ENCODE measurements at places on chromosomes 6 and 20.

DNA sequence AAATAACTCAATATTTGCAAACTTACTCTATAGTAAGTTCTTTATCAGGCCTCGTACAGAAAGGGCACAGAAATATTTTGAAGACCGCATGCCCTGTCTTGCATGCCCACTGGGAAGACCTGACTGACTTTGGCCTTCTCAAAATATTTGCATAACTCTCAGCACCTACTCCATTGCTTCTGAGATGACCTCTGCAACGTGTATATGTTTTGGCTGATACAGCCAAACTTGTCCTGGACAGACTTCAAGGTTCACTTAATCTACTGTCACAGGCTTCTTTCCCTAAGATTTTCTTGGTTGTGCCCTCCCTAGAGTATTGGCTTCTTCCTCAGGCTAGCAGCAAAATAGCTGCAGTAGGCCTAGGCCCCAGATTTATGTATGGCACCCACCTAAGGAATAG lies 21.5 kb upstream of the SERINC3 start:
- DNase-seq: no peak

DNA sequence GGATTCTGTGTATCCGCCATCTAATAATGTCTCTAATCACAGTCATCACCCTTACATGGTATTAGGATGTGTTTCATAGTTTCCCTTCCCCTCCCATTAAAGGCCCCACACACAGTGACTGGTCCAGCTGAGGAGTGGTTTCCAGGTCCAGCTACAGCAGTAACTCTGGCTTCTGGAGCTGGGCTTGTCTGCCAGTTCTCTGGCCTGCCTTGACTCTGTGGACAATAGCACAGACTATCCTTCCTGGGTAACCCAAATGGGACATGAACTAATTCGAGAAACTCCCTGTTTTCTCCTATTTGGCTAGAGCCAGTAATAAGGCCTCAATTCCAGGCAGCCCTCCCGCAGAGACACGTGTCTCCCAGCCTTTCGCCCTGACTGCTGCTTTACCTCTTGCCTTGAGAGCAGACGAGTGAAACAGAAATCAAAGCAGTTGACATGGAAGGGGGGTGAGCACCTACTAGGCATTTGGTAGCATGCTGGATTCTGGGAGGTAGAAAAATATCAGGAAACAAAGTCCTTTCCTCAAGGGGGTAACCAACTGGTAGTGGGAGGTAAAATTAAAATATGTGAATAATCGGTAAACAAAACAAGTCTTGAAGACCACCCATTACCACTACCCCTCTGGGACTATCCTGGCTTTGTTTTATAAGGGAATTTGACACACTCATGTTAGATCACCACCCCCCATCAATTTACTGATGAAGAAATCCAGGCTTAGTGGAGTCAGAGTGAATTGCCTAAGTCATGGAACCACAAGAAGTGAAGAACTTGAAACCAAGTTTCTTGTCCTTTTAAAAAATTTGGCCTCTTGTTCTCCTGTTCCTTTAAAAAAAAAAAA lies 1.2 kb downstream of the TRAF3IP2 start:
- no peak for DNase-seq

- no peak for DNase-seq
These were observed 263.1 kb upstream of the ZFP64 start for GRCh38 chr20:52454660-52455059.

GRCh38 chr20:32521780-32522525 lies 63.2 kb downstream of the NOL4L start:
- DNase-seq: no peak

DNA sequence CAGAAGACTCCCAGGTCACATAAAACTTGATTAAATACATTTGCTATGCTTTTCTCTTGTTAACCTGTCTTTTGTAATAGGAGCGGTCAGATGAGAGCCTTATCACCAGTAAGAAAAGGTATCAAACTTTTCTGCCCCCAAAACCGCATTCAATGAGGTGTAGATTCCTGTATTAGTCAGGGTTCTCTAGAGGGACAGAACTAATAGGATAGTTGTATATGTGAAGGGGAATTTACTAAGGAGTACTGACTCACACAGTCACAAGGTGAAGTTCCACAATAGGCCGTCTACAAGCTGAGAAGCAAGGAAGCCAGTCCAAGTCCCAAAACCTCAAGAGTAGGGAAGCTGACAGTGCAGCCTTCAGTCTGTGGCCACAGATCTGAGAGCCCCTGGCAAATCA lies 32.7 kb downstream of the PTPRK start:
- no peak for DNase-seq

DNA sequence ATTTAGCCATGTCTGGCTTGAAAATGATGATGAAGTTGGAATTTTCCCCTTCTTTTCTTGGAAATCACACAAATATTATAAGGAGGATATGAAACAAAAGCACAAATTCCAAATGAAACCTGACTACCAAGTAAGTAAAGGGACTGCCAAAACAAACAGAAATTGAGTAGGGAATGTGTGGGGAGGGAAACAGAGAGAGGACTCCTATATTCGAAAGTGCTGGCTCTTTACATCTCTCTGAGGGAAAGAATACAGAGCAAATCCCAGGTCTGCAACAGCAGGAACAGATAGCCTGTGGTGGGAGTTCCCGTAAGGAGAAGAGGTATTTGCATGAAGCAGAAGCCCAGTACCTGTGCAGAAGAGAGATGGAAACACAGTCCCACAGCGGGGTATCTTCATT lies 583.7 kb downstream of the EPM2A start:
- DNase-seq: no peak

GRCh38 chr6:161154796-161155335 lies 119.0 kb downstream of the AGPAT4 start:
- no peak for DNase-seq

DNA sequence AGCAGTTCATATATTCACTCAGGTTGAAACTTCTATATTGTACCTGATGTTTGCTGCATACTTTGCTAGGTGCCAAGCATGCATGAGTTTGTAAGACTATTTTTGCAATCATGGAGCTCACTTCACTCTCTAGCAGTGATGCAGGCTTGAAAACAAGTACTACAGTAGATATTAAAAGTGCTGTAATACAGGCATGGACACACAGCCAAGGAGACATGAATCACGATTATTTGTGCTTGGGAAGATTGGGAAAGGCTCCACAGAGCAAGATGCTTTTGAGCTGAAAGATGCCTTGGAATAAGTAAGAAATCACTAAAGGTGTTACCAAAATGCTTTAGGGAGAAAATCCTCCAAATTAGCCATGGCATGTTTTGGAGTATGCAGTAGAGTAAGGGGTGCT lies 427.4 kb downstream of the UTRN start:
- no peak for DNase-seq

DNA sequence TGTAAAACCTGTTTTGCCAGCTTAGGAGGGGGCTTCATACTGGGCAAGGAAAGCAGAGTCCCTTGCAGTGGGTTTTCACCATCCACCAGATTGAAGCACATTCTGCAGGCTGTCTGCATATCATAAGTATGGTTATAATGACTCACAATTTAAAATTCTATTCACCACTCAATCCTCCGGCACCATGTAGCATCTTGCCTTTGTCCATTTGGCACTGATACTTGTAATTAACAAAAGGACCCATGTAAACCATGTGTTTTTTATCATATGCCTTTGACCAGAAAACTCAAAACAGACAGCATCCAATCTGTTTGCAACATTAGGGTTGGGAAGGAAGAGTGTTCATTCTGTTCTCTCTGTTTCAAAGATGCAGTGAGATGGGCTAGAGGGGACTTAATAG lies 3.0 kb downstream of the CD83 start:
- DNase-seq: no peak

GRCh38 chr6:53584726-53585125 lies 39.8 kb upstream of the GCLC start:
- DNase-seq: no peak

DNA sequence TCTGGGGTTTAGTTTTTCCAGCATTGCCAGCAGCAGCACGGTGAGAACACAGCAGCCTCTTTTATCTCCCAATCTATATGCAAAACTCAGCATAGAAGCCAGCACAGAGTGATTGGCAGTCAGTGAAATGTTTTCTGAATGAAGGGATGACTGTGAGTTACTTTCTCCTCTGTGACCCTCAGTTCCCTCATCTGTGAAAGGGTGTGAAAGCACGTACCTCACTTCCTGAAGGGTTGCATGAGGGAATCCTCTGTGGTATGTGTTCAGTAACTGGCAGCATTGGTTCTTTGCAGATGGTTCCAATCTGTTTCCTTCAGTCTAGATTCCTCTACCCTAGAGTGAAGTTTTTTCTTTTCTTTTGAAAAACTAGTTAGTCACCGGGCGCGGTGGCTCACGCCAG lies 40.0 kb downstream of the EFCAB8 start:
- DNase-seq: no peak

DNA sequence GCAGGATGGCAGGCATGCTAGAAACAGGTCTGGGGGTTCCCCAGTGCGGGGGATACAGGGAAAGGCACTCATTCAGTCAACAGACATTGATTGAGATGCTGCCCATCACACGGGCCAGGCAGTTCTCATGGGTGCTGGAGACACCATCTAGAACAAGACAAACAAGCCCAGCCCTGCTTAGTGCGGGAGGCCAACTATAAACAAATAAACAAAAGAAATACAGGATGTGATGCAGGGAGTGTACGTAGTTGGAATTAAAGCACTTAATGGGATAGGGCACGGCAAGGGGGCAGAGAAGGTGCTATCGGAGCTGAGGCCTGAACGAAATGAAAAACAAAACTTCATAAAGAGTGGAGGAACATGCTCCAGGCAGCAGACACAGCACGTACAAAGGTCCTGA lies 169.3 kb downstream of the PREX1 start:
- DNase-seq: no peak

DNA sequence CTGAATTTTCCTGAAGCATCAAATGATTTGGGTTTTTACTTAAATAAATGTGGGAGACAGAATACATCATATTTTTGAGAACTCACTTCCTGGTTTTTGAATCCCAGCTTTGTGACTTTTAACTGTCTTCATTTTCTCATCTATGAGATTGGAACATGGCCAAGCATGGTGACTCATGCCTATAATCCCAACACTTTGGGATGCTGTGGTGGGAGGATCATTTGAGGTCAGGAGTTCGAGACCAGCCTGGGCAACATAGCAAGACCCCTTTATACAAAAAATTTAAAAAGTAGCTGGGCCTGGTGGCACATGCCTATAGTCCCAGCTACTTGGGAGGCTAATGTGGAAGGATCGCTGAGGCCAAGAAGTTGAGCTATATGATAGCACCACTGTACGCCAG lies 122.3 kb downstream of the QKI start:
- DNase-seq: no peak

- no peak for DNase-seq
These were observed 247.9 kb upstream of the BMP2 start for GRCh38 chr20:6519556-6519955.

- DNase-seq: no peak
These were observed 76.7 kb upstream of the FOXO3 start for GRCh38 chr6:108484016-108484415.

DNA sequence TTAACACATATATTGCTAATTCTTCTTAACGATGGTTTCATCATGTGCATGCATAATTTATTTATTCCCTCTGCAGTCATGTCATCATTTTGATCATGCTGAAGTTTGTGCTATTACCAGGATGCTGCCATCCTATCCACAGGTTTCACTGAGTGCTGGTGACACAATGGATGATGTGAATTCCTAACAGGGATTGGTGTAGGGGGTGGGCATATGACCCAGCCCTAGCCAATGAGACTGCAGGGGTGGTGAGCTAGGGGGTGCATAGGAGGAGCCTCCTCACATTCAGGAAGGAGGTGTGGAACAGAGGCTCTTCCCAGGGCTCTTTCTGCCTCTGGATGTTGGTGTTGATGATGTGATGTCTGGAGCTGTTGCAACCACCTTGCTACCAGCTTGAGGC lies 7.5 kb downstream of the CST5 start:
- DNase-seq: no peak

- no peak for DNase-seq
These were observed 572 bp downstream of the SLC2A4RG start for GRCh38 chr20:63740070-63740626.

DNA sequence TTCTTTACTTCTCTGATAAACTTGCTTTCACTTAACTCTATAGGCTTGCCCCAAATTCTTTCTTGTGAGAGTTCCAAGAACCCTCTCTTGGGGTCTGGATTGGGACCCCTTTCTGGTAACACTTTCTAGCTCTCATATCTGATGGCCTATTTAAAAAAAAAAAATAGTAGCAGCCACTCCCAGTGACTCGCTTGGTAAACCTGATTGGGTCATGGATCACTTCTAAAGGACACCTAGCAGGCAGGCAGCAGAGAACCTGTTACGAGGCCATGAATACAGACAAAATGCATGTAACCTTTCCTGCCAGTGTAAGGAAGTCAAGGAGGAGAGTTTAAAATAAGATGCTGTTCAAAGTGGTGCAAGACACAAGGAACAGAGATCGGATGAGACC lies 9.1 kb upstream of the SERPINB6 start:
- no peak for DNase-seq

GRCh38 chr20:20549267-20549612 lies 163.2 kb downstream of the RALGAPA2 start:
- no peak for DNase-seq

GRCh38 chr6:143125864-143126573 lies 65.3 kb downstream of the AIG1 start:
- DNase-seq: no peak

DNA sequence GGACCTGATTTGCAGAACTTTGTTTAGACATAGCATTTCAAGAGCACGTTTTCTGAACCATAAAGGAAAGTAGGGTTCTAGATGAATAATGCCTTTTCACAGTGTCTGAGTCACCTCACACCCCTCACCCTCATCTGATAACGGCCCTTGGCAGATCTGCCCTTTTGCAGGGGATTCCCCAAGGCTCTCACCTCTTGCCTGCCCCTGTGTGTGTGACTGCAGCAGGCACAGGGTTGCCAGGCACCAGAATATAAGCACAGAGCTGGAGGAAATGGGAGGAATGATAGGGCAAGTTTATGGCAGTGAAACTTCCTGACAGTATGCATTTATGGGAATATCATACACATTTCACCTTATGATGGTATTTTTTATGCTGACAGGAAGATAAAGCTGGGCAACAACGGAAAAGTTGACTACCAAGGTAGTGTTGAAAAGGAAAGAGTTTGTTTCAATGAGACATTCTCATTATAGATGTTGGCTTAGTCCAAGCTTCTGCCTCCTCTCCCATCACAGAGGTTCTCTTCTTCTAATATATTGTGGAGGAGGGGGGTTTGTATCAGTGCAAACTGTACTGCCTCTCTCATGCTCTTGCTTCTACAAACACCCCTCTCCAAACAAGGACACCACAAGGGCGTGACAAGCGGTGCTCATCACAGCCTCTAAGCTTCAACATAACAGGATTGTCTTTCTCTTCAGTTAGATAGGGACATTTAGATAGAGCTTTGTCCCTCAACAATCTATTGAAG lies 101.5 kb upstream of the BACH2 start:
- no peak for DNase-seq

All from cortex of kidney (tissue), 1 donor.